Body of pancreas (tissue), 4 donors: ENCODE measurements at places on chromosomes 1 and 21. TPM values are rescaled to one million over a fixed set of nuclear protein-coding genes. Genes with fewer than 3 reads are reported as not detected.

DNA sequence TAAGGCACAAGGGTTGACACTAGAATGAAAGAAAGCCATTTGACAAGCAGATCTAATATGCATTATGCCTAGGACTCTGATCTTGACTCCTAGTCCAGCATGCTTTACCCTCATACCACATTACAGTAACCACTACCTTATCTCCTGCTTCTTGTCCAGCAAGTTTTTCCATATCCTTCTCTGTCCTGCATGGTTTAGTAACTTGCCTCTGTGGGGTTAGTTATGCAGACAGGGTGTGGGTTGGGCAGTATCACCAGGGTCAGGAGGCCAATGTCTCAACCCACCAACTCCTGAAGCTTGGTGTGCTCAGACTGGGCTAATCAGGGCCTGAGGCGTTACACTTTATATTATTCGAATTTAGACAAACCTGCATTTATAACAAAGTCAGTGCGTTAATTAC is 18.8 kb downstream of the DHDDS start:
- no peak for DNase-seq
- H3K36me3 ChIP-seq, result no peaks in the 10 kb centered on the region
- no peaks in the 10 kb centered on the region for H3K27me3 ChIP-seq
- H3K4me3 ChIP-seq, result no peak overlapping the region

Gene ALG14
- 0.78 TPM for total RNA-seq

Gene PRR9
- not detected for total RNA-seq

- no peak overlapping the region for H3K27ac ChIP-seq
- H3K27me3 ChIP-seq, result no peaks in the 10 kb centered on the region
- H3K4me1 ChIP-seq, result peaks cover 3% of the 10 kb centered on the region
- DNase-seq, result no peak
- H3K36me3 ChIP-seq, result no peaks in the 10 kb centered on the region
These were observed 29.8 kb downstream of the SOAT1 start for GRCh38 chr1:179323436-179323835.

GRCh38 chr1:204947747-204948146 is 77.1 kb downstream of the NFASC start:
- no peaks in the 10 kb centered on the region for H3K36me3 ChIP-seq
- no peaks in the 10 kb centered on the region for H3K4me1 ChIP-seq
- no peak for DNase-seq
- no peak overlapping the region for H3K27ac ChIP-seq

DNA sequence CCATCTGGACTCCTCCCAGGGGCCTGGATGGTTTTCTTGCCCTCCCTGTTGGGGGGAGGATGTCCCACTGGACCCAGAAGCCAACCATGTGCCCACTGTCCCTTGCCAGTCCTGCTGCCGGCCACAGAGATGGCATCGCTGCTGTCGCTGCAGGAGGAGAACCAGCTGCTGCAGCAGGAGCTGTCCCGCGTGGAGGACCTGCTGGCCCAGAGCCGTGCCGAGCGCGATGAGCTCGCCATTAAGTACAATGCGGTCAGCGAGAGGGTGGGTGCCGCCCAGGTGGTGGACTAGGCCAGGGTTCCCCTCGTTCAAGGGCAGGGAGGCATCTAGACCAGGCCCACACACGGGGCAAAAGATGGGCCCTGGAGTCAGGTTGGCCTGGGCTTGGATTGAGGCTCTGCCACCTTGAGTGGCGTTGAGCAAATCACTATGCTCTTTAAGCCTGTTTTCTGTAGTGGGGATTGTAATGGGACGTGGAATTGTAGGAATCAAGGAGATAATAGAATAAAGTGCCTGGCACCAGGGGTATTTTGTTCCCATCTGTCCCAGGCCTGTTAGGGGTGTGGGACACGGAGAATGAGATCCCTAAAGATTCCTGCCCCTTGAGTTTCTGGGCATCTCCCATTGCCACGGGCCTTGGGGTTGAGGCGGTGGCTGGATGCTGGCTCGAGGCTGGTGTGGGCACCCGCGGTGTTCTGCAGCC is 2.6 kb downstream of the CROCC start:
- H3K4me3 ChIP-seq, result no peak overlapping the region
- no peak for DNase-seq
- peaks cover 26% of the 10 kb centered on the region for H3K4me1 ChIP-seq

- DNase-seq, result no peak
- H3K27me3 ChIP-seq, result no peaks in the 10 kb centered on the region
- H3K36me3 ChIP-seq, result peaks cover 32% of the 10 kb centered on the region
These were observed 33.1 kb upstream of the EXOSC10 start for GRCh38 chr1:11132563-11133293.

GRCh38 chr1:22105611-22106207 is 37.2 kb downstream of the WNT4 start:
- DNase-seq, result no peak
- no peak overlapping the region for H3K27ac ChIP-seq
- H3K4me1 ChIP-seq, result no peaks in the 10 kb centered on the region
- H3K27me3 ChIP-seq, result no peaks in the 10 kb centered on the region
- no peak overlapping the region for H3K4me3 ChIP-seq

DNA sequence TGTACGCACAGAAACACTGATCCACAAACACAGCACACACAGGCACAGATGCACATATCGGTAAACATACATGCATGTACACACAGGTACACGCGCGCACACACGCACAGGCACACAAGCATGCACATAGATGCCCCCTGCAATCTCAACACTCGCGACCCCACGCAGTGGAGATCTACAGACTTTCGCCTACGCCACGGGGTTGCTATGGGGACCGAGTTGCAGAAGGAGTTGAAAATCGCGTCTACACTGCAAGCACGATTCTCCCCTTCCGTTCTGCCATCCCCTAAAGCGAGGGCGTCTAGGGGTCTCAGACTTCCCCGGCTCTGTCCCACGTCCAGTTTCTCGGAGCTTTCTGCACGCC is 826 bp downstream of the TRIM17 start:
- H3K27ac ChIP-seq, result no peak overlapping the region
- H3K4me1 ChIP-seq, result peaks cover 24% of the 10 kb centered on the region
- DNase-seq, result no peak

DNA sequence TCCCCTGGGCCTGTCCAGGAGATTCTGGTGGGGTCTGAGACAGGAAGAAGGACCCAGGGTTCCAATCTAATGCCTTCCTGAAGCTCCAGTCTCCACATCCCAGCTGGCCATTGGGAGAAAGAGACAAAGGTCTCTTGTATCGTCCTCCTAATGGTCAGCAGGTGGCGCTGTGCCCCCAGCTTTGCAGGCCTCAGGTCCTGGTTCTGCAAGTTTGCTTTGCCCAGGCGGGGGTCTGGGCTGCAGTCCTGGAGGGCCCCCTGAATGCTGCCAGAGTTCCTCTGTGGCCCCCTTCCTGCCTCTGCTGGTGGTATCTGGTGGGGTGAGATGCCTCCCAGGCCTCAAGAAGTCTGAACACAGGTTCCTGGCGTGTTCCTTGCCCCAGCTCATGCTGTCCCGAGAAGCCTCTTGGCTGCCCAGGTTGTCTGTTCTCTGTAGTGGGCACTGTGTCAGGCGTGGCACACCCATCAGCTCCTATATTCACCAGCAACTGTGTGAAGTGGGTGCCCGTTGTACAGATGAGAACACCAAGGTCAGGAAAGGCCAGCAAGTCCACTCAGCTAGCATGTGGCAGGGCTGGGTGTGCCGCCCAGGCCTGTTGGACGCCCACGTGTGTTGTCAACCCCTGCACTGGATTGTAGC is 33.8 kb upstream of the CSF3R start:
- DNase-seq, result peak; percentile 38
- no peaks in the 10 kb centered on the region for H3K4me1 ChIP-seq
- no peaks in the 10 kb centered on the region for H3K36me3 ChIP-seq
- H3K4me3 ChIP-seq, result no peak overlapping the region
- no peaks in the 10 kb centered on the region for H3K27me3 ChIP-seq
- no peak overlapping the region for H3K27ac ChIP-seq

Gene LCE6A
- total RNA-seq, result not detected

Gene NES
- total RNA-seq, result 12.2 TPM

Gene TMEM59
- 89.5 TPM for total RNA-seq

Gene BGLAP
- total RNA-seq, result not detected

GRCh38 chr1:19046972-19047731 is 90.7 kb upstream of the IFFO2 start:
- H3K4me1 ChIP-seq, result peaks cover 42% of the 10 kb centered on the region
- H3K36me3 ChIP-seq, result no peaks in the 10 kb centered on the region
- H3K27me3 ChIP-seq, result no peaks in the 10 kb centered on the region
- no peak overlapping the region for H3K4me3 ChIP-seq
- peak overlapping the region; percentile 44 for H3K27ac ChIP-seq

Gene CR1L
- not detected for total RNA-seq

DNA sequence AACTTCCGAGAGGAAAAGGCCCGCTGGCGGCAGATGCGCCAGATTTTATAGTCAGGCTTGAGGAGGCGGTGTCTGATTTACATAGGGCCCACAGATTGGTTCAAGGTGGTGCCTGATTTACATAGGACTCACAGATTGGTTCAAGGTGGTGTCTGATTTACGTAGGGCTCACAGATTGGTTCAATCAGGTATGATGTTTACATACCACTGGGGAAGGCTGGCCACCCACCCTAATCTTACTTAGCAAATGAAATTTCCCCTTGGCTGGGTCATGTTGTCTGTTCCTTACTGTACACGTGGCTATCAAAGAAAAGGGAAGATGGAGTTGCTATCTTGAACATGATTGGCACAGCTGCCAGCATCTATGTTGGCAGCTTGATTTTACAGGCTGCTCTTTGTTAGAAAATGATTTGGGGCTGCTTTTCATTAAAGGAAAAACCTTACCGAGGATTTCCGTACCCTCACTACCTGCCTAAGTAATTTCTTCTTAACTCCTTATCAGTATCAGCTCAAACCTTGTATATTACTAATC is 96.3 kb downstream of the SETD4 start:
- no peaks in the 10 kb centered on the region for H3K36me3 ChIP-seq
- no peak overlapping the region for H3K4me3 ChIP-seq
- H3K27me3 ChIP-seq, result no peaks in the 10 kb centered on the region
- DNase-seq, result no peak
- no peaks in the 10 kb centered on the region for H3K4me1 ChIP-seq
- no peak overlapping the region for H3K27ac ChIP-seq

DNA sequence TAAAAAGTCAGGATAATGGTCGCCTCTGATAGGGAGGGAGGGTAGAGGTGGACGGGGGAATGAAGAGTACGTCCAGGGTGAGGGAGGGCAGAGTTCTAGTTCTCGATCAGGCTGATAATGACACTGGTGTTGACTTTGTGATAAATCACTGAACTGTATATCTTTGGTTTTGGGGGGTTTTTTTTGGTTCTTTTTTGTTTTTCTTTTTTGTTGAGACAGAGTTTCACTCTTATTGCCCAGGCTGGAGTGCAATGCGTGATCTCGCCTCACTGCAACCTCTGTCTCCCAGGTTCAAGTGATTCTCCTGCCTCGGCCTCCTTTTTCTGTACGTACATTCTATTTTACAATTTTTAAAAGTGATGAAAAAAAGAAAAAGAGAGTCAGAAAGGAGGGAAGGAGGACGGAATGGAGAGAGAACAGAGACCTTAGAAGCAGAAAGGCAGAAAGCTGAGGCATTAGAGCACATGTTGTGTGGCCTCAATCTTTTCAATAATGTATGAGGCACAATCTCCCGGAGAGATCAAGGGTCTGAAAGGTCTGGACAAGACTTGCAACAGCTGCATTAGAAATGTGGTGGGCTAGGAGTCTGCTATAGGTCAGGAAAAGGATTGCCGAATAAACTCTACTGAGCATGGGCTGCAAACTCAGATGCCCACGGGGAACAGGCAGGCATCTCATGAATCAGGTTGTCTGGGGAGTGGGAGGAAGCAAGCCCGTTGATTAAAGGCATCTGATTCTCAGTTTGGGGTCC is 174.8 kb downstream of the TOMM20 start:
- H3K4me3 ChIP-seq, result no peak overlapping the region
- H3K4me1 ChIP-seq, result peaks cover 45% of the 10 kb centered on the region
- no peaks in the 10 kb centered on the region for H3K27me3 ChIP-seq

DNA sequence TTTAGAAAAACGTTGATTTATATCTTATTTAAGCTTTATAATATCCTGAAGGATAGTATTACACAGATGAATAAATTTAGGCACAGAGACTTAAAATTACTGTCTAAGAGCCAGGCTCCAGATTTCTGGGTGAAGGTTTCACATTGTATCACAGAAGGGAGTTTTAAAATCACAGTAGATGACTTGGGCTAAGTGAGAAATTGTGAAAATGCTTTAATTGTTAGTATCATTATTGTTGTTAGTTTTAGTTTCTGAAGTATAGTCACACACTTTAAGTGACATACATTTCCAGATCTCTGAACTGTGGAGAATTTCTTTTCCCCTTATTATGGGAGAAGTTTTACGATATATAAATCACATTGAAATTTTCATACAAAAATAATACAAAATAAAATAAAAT is 83.5 kb downstream of the NDUFS5 start:
- H3K27ac ChIP-seq, result no peak overlapping the region
- no peaks in the 10 kb centered on the region for H3K27me3 ChIP-seq
- H3K4me1 ChIP-seq, result peaks cover 39% of the 10 kb centered on the region
- no peak overlapping the region for H3K4me3 ChIP-seq
- H3K36me3 ChIP-seq, result no peaks in the 10 kb centered on the region

Gene AKT3
- total RNA-seq, result 14.0 TPM

DNA sequence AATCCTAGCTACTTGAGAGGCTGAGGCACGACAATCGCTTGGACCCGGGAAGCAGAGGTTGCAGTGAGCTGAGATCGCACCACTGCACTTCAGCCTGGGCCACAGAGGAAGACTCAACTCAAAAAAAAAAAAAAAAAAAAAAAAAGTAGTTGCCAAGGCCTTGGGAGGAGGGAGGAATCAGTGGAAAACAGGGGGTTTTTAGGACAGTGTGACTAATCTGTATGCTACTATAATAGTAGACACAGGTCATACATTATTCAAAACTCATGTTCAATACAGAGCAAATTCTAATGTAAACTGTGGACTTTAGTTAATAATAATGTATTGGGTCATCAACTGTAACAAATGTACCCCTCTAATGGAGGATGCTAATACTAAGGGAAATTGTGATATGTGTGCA is 51.7 kb upstream of the CTPS1 start:
- H3K36me3 ChIP-seq, result no peaks in the 10 kb centered on the region
- H3K4me1 ChIP-seq, result peaks cover 29% of the 10 kb centered on the region
- no peaks in the 10 kb centered on the region for H3K27me3 ChIP-seq
- H3K4me3 ChIP-seq, result no peak overlapping the region

Gene TNFSF4
- 1.3 TPM for total RNA-seq

GRCh38 chr1:189977184-189977583 is 500.5 kb downstream of the BRINP3 start:
- no peaks in the 10 kb centered on the region for H3K36me3 ChIP-seq
- no peaks in the 10 kb centered on the region for H3K27me3 ChIP-seq
- H3K27ac ChIP-seq, result no peak overlapping the region
- H3K4me3 ChIP-seq, result no peak overlapping the region

Gene S100A7A
- total RNA-seq, result not detected

Gene OR2L13
- total RNA-seq, result not detected

Gene GREM2
- under 0.01 TPM for total RNA-seq

Gene LRRC71
- not detected for total RNA-seq

DNA sequence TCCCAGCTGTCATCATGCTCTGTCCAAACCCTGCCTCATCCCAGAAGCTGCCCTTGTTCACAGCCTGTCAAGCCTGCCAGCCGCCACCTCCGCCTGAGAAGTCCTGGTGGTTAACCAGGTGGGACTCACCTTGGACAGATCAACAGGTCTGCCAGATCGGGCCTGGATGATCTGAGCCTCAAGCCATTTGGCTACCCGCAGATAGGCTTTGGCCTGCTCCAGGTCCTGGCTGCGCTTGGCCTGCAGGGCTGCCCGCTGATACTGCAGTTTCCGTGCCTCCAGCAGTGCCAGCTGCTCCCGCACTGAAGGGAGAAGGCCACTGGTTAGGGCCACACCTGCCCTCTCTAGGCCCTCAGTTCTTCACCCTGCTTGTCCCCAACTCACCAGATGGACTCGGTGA is 8.6 kb downstream of the CC2D1B start:
- peaks cover 64% of the 10 kb centered on the region for H3K36me3 ChIP-seq
- no peaks in the 10 kb centered on the region for H3K27me3 ChIP-seq
- no peaks in the 10 kb centered on the region for H3K4me1 ChIP-seq
- H3K27ac ChIP-seq, result no peak overlapping the region
- no peak overlapping the region for H3K4me3 ChIP-seq
- no peak for DNase-seq
